Stimulated activated CD4-positive, alpha-beta T cell treated with anti-CD3 and anti-CD28 coated beads, Interleukin-1b, Interleukin-23, amount 100 ng/mL, for 4 hours (primary cell): ENCODE measurements at places on chromosomes 13 and 19.

DNA sequence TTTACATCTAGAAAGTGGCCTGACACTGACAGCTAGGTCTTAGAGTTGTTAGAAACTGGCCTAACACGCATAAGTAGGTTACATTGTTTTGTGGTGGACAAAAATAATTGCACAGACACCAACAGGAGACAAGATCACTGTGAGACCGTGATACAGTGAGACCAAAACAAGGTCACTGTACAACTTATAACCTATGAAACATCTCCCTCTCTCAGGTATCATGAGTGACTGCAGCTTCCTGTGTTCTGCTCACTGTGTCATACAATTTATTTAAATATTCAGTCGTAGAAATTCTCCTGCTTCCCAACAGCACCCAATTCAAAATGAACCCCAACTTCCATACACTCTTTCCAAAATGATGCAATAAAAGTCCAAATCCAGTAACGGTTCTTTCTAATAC, 2165.2 kb downstream of the PCDH9 start:
- DNase-seq = no peak

- DNase-seq = no peak
These were observed 574 bp downstream of the MKNK2 start for GRCh38 chr19:2050349-2050990.

GRCh38 chr13:50388481-50388880, 373.2 kb downstream of the KCNRG start:
- no peak for DNase-seq

- DNase-seq = no peak
These were observed 95.5 kb upstream of the SERP2 start for GRCh38 chr13:44278166-44278565.

DNA sequence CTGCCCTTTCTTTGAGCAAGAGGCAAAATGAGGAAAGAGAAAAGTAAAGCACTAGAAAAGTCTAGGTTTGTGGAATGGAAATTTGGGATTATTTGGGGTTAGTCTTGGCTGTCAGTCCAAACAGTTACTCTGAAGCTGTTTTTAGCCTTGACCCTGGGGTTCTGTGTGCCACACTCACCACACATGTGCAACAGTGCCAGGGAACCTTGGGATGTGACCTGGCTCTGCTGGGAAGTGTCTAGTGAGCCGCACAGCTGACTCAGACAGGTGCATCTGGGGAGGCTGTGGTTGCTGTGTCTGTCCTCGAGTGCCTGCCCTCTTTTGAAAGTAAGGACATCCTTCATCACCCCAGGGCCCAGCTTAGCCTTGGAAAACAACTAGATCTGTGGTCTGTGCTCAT, 15.8 kb downstream of the MICOS13 start:
- no peak for DNase-seq

GRCh38 chr19:4717966-4718701, 5.5 kb downstream of the DPP9 start:
- DNase-seq = no peak
